ENCODE measurements at places on chromosomes 2 and 18.

DNA sequence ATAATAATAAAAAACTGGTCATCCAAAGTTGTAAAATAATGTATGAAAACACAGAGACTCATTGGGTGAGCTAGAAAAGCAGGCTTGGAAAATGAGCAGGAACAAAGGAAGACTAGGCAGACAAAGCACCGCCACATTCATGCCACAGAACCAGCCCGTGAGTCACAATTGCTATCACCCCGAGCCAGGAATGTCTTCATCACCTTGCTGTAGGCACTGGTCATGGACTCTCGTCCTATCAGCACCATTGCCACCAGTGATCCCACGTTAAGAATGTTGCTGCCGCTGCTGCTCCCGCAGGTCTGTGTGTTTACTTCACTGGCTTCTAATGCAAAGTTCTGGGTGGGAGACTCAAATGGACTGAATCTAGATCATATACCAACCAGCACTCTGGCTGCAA, 417.9 kb downstream of the PID1 start:
- DNase-seq = no peak

- DNase-seq = no peak
Observed at GRCh38 chr2:133248264-133248663, 320.0 kb downstream of the NCKAP5 start.

- DNase-seq = no peak
Observed at GRCh38 chr2:74836675-74837401, 2.9 kb downstream of the HK2 start.

GRCh38 chr2:53708988-53709387, 58.6 kb upstream of the CHAC2 start:
- no peak for DNase-seq

GRCh38 chr2:24163186-24163585, 11.7 kb upstream of the FAM228A start:
- DNase-seq = no peak

DNA sequence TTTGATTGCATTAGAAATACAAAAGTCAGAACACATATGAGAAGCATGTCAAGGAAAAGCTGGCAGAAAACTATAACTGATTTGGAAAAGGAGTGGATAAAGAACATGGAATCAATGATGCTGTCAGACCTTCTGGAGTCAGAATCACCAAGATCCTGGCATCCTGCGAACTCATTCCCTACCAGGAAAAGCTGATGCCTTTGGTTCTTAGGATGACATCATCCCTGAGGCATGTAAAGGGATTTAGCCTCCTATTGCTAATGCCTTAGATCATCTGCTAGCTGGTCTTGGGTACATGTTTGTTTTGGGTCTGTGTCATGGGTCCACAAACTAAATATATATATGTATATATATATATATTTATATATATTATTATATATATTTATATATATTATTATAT, 680.7 kb downstream of the EPHA4 start:
- DNase-seq = no peak

DNA sequence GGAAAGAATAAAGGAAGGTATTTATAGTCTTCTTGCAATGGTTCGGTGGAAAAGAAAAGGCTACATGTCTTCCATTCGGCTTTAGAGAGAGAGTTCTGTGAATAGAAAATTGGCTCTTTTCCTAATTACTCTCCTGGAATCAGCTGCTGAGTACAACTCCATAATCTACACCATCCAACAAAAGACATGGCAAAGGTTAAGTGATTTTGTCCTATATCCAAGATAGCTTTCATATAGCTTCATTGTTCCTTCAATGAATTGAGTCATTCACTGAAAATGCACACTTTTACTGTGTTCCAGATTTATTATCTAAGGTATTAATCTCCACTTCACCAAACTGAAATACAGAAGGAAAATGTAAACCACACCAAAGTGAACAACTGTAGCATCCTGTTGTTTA, 514.5 kb downstream of the LRRTM4 start:
- DNase-seq = no peak

DNA sequence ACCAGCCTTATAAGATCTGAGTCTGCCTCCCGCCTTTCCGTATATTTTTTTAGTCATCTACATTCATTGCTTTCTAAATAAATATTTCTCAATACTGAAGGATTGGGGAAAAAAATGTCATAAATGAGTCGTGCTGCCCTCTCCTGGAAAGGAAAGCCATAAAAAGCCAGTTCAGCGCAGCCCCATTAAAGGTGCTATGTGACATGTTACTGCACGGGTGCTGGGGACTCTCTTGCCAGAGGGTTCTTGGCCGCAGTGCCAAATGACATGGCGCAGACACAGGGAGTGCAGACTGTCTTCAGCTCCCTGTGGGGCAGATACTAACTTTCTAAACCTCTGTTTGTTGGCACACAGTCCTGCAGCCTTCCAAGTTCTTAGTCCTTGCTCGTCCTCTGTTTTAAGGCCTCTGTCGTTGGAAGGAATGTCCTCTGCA, 53.7 kb upstream of the MAP3K20 start:
- no peak for DNase-seq

DNA sequence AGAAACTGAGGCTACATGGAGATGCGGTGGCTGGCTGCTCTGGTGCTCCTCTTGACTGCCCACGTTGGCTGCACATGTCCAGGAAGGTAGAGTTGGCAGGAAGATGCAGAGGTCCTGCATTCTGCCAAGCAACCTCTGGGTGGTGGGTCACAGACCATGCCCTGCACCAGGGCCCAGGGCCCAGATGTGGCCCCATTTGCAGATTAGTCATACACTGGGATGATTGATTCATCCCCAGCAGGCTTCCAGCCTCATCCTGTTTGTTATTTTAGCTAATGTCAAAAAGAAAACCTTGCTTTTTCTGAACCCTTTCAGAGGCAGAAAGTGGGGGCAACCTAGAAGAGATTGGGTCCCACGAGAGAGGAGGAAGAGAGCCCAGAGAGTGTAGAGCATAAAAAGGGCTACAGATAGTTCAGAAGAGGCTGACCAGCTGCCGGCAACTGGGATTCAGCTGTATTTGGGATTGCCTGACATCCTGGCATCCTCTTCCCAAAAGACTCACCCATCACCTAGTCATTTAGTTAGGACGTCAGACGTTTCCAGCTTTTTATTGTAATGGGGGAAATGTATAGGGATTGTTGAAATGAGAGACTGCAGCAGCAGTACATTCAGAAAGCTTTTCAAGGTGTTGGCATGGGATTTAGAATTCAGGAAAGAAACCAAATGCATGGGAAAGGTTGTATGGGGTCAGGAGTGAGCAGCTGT, 101.9 kb downstream of the CTIF start:
- DNase-seq = no peak

DNA sequence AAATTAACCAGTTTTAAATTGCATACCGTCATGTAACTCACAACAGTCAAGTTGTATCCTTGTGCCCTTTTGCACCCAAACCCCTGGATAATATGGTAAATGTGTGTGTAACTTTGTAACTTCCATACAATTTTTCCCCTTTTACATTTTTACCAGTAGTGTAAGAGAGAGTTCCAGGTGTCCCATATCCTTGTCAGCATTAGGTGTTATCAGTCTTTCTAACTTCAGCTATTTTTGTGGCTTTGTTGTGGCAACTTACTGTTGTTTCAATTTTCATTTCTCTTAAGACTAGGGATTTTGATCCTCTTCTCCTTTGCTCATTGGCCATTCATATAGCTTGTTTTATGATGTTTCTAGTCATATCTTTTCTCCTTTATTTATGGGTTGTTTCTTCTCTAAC, 94.6 kb downstream of the LCLAT1 start:
- no peak for DNase-seq

DNA sequence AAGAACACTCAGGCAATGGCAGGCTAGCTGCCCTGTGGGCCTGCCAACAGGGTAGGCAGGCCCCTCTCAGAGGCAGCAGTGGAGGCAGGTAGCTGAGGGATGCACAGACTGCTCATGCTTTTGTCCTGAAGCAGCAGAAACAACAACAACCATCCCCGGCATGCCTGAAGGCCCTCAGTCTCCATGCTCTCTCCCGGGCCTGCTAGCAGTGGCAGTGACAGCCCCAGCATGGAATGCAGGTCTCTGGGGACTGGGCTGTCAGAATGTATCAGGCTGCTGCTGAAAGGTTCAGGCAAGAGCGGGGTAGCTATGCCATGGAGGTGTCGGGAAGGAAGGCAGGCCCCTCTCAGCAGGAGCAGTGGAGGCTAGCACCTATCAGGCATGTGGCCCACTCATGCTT, 209.8 kb downstream of the KCNJ3 start:
- DNase-seq = no peak

- DNase-seq = no peak
Observed at GRCh38 chr2:205717999-205718398, 35.7 kb downstream of the NRP2 start.

GRCh38 chr2:160477032-160477431, 16.6 kb downstream of the RBMS1 start:
- DNase-seq = no peak

DNA sequence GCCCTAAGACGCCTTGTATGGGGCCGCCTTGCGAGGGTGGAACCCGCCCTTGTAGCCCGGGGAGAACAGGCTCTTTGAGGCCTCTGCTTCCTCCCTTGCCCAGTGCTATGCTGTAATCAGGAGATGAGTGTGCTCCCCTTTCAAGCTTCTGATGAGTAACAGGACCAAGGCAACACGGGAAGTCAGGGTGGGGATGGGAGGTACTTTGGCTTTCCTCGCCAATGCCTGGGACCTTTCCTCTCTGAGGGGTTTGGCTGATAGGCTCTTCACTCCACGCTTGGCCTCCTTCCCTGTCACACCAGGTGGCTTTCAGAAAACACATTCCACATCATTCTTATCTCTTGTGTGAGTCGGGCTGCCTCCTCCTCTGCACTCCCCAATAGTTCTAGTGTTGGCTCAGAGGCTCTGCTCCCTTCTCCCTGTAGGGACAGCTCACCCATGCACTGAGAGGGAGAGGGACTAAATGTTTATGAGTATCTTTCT, 223.7 kb upstream of the TRIB2 start:
- no peak for DNase-seq

GRCh38 chr2:239138610-239139009, 262.2 kb downstream of the HDAC4 start:
- DNase-seq = no peak

DNA sequence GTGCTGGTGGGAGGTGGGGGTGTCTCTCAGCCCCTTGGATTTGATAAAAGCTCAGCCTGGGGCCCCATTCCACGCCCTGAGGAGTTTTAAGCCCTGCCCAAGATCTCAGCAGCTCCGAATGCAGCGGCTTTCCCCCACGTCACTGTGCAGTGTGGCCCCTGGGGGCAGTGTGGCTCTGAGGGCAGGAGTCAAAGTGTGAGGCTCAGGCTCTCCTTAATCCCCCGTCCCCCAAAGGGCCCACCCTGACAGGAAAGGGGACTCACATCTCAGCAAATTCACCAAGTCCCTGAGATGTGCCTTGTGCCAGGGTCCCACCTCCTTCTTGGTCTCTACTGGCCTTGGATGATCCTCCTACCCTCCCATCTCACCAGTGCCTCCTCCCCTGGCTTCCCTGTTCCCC, 25.2 kb downstream of the NPPC start:
- DNase-seq = no peak

DNA sequence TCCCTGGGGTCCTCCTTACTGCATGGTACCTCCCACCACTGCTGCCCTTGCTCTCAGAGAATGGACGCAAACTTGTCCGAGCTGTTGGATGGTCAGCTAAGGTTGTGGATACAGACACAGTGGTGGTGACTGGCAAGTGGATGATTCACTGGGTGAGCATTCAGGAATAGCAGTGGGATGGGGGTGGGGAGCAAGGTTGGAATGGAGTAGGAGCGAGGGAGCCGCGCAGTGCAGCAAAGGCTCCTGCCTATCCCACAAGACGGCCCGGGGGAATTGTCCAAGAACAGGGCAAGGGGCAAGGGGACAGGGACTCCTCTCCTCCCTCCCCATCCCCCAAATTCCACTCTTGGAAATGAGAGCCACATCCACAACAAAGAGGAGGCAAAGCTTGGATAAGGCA, 102.2 kb downstream of the PIEZO2 start:
- no peak for DNase-seq

GRCh38 chr2:53511549-53511948, 256.1 kb upstream of the CHAC2 start:
- DNase-seq = no peak

DNA sequence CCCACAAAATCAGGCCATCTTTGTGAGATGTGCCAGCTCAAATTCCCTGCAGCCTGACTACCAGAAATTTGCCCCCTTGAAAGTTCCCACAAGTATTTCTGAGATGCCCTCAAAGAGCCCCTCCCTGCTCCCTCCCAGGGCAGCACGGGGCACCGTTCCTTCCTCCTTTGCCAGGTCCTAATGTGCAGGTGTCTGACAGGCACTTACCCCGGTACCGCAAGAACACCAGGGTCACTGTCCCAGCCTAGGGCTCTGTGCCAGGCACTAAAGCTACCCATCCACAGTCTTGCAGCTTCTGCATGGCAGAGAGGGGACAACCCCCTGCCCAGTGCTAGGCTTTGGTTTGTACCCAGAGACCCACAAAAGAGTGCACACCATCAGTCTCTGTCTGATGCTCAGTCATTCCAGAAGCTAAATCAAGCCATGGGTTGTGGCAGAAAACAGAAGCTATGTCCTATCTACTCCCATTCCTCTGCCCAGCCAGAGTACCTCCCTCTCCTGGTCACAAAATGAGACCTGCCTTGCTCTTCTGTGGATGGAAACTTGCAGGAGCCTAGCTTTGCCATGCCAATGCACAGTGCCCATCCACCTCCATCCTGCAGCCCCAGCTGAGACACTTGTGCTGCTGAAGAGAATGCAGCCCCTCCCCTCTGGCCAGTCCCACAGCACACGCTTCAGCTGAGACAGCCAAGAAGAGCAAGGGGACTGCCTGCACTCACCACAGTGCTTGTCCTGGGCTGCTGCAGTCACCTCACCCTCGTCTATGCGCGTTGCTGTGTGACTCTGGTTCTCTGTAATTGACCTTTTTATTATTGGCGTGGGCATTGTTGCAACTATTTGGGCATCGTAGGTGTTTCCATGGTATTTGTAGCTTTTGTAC, 48.7 kb downstream of the INPP5D start:
- DNase-seq = no peak

DNA sequence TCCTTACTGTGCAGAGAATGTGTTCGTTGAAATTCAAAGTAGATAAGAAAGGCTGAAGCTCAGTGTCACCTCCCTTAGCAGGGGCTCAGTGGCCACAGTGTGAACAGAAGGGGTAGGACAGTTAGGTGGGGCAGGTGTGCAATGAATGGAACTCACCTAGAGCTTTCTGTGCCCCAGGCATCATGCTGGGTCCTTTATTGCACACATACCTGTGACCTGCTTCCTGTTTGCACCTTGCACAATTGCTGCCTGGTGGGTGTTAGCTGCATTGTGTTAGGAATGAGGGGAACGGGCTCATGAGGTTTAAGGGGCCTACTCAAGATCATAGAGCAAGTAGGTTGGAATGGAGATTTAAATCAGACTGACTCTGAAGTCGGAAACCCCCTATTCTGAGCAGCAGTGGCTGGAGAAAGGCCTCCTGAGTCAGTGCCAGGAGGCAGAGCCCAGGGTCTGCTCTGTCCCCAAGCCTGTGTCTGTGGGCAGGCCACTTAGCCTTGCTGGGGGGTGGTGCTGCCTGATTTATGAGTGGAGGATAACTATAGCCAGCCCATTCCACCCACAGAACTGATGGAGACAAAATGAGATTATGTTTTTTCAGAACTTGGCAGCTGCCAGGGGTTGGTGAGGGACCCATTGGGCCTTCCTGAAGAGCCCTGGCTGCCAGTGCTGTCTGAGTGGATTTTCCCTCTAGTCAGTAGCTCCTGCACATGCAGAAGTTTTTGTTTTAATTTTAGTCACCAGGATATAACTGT, 76.2 kb downstream of the NPAS2 start:
- DNase-seq = no peak

Data from kidney (tissue), 22 donors.